Ascending aorta (tissue), 2 donors: ENCODE measurements at places on chromosomes 7 and 10. TPM values are rescaled to one million over a fixed set of nuclear protein-coding genes. Genes with fewer than 3 reads are reported as not detected.

Gene SP4
- total RNA-seq: 2.9 TPM

Gene SH2B2
- total RNA-seq: 4.2 TPM

Gene FAS
- 10.5 TPM for total RNA-seq

Gene DMTF1
- total RNA-seq: 23.1 TPM

Gene SLC13A1
- not detected for total RNA-seq

Gene VIPR2
- 17.8 TPM for total RNA-seq

Gene ANTXRL
- total RNA-seq: not detected

Gene TRIM73
- total RNA-seq: 5.2 TPM

Gene GARIN1A
- 0.53 TPM for total RNA-seq

Gene TAS2R5
- not detected for total RNA-seq

Gene LRRN3
- 1.7 TPM for total RNA-seq

Gene MMP21
- not detected for total RNA-seq

Gene ADAM12
- total RNA-seq: not detected

Gene CALCR
- not detected for total RNA-seq
